T-helper 17 cell (primary cell): ENCODE measurements at places on chromosomes 2 and 18. TPM values are rescaled to one million over a fixed set of nuclear protein-coding genes. Genes with fewer than 3 reads are reported as not detected.
A peak's percentile ranks its signal among the peaks of the same experiment; 100 is the strongest.

DNA sequence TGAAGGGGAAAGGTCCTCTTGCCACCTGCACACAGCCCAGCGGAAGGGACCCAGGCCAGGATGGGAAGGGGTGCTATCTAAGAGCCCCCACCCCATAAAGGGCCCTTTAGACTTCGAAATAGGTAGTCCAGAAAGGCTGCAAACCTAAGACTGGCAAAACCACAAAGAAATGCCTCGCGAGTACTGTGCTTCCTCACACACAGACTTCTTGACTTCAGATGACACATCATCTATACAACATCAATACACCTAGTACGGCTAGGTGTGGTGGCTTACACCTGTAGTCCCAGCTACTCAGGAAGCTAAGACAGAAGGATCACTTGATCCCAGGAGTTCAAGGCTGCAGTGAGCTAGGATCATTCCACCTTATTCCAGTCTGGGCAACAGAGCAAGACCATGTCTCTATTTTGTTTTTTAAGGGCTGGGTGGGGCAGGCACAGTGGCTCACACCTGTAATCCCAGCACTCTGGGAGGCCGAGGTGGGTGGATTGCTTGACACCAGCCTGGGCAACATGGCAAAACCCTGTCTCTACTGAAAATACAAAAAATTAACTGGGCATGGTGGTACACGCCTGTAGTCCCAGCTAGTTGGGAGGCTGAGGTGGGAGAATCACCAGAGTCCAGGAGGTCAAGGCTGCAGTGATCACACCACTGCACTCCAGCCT lies 125.8 kb downstream of the CABLES1 start:
- peaks cover 25% of the 10 kb centered on the region for H3K27me3 ChIP-seq
- DNase-seq = no peak
- no peaks in the 10 kb centered on the region for H3K36me3 ChIP-seq
- H3K4me1 ChIP-seq = peaks cover 11% of the 10 kb centered on the region

DNA sequence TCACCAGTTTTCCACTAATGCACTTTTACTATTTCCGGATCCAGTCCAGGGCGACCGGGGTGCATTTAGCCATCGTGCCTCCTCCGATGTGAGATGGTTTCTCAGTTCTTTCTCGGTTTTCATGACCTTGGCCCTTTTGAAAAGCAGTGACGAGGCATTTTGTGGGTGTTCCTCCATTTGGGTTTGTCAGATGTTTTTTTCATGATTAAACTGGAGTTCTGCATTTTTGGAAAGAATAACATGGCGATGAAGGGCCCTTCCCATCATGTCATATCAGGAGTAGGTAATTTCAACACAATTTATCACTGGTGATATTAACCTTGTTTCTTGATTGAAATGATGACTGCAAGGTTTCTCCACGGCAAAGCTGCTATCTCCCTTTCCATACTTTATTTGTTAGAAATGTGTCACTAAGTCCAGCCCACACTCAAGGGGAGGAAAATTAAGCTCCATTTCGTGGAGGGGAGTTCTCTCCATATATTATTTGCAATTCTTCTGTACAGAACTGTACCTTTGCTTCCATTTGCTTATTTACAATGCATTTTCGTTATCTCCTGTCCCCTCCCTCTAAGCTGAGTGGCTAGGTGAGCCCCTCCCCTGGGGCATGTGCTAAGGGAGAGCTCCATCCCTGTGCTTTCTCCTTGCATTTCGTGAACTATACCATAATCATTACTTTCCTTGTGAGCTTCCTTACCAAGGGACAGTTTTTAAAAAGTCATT lies 8.9 kb upstream of the KLF11 start:
- H3K4me3 ChIP-seq = no peak overlapping the region
- peak overlapping the region; percentile 59 for H3K27ac ChIP-seq
- no peak for DNase-seq
- H3K36me3 ChIP-seq = no peaks in the 10 kb centered on the region
- peaks cover 25% of the 10 kb centered on the region for H3K4me1 ChIP-seq

- no peaks in the 10 kb centered on the region for H3K36me3 ChIP-seq
- H3K4me3 ChIP-seq = no peak overlapping the region
- no peak overlapping the region for H3K27ac ChIP-seq
- H3K27me3 ChIP-seq = no peaks in the 10 kb centered on the region
- H3K4me1 ChIP-seq = peaks cover 9% of the 10 kb centered on the region
These were observed 479.2 kb upstream of the ACVR2A start for GRCh38 chr2:147365622-147366021.

DNA sequence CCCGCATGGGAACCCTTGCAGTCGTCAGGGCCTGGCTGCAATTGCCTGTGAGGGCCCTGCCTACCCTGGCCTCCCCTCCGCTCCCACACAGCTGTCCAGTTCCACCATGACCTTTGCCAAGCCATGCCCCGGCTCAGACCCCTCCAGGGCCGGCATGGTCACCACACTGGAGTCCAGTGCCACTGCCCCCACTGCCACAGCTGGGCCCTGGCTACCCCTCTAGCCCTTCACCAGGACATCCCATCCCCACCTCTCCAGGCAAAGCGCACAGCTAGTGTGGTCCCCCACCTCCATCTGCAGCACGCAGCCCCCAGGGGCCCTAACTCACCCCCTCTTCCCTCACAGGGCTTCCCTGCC lies 70.3 kb upstream of the SMAD7 start:
- no peak for DNase-seq
- H3K27me3 ChIP-seq = no peaks in the 10 kb centered on the region
- peaks cover 10% of the 10 kb centered on the region for H3K4me1 ChIP-seq
- H3K4me3 ChIP-seq = no peak overlapping the region
- no peaks in the 10 kb centered on the region for H3K36me3 ChIP-seq

DNA sequence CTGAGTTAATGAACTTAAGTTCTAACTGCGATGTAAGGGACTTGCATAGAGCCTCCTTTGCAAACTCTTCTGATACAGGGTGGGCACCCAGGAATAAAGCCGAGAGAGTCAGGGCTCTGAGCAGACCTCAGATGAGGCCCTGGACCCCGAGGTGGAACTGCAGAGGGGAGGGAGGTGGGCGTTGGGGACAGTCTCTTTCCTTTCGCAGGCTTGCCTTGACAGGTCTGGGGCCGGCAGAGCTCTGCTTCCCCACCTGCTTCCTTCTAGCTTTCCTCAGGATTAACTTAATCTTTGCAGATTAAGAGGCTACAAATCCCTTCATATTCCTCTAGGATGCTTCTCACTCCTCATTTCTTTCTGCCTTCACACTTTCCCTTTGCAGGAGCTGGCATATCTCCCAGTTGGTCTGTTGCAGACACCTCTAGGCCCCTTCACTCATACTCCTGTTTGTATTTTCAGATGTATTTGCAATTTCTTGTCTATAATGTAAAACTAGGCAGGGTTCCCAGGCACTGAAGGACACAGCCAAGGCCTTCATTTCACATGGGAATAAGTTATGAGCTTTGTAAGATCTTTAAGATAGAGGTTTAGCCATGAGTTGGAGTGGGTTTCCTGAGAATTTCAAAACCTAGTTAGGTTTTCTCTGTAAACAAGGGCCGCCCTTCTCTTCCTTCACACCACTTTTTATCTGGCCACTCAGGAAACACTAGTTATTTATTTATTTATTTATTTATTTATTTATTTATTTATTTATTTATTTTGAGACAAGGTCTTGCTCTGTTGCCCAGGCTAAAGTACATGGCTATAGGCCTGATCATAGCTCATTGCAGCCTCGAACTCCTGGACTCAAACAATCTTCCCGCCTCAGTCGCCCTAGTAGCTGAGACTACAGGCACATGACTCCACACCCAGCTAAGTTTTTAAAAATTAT lies 70.9 kb downstream of the MTCL1 start:
- peaks cover 25% of the 10 kb centered on the region for H3K27me3 ChIP-seq
- peaks cover 6% of the 10 kb centered on the region for H3K4me1 ChIP-seq
- no peak overlapping the region for H3K27ac ChIP-seq
- H3K4me3 ChIP-seq = no peak overlapping the region
- peaks cover 4% of the 10 kb centered on the region for H3K36me3 ChIP-seq

DNA sequence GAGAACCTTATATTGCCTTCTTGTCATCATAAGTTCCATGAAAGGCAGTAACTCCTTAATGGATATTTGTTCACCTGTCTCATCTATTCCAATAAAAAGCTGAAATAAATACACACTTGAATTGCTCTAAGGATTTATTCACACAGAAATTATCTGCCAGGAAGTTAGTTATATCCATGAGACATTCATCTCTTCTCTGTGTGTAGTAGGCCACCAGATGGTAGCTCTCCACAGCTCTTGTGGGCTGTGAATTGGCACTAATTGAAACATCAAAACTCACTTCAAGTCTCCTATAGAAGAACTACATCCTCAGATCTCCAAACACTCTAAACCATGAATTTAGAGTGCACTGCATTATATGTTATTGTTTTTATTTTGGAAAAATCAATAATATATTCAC lies 189.6 kb downstream of the DSC3 start:
- DNase-seq = no peak
- no peaks in the 10 kb centered on the region for H3K27me3 ChIP-seq
- H3K36me3 ChIP-seq = no peaks in the 10 kb centered on the region
- H3K27ac ChIP-seq = no peak overlapping the region
- no peaks in the 10 kb centered on the region for H3K4me1 ChIP-seq

GRCh38 chr2:198161151-198161550 lies 356.8 kb downstream of the PLCL1 start:
- peaks cover 2% of the 10 kb centered on the region for H3K36me3 ChIP-seq
- H3K4me3 ChIP-seq = no peak overlapping the region
- peaks cover 5% of the 10 kb centered on the region for H3K4me1 ChIP-seq
- H3K27me3 ChIP-seq = no peaks in the 10 kb centered on the region
- no peak overlapping the region for H3K27ac ChIP-seq

DNA sequence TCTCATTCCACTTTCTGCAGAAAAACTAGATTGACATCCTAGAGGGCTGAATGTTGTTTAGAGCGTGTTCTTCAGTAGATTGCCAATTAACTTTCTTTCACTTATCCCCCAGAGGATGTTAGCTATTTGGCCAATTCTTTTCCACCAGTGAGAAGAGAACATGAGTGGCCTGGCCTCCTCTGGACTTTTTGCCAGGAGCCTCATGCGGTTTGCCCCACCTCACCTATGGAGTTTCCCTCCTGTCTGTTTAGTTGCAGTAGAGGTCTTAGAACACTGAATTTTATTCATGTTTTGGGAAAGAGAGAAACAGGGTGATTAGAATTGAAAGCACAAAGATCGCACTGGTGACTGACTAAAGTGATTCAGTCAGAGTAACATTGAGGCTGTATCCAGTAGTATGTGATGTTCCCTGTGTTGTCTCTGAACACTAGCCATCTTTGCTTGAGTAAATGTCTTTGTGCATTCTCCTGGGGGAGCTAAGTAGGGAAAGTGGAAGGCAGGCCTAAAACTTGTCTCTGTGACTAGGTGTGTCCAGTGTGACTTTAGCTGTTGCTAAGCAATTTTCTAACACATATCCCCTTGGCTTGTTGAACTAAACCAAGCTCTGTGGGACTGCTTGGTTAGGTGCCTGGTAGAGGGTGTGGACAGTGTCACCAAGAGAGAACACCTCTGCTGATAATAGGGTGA lies 34.0 kb downstream of the UGP2 start:
- no peaks in the 10 kb centered on the region for H3K36me3 ChIP-seq
- peaks cover 20% of the 10 kb centered on the region for H3K4me1 ChIP-seq
- no peak for DNase-seq
- no peaks in the 10 kb centered on the region for H3K27me3 ChIP-seq
- H3K27ac ChIP-seq = peak overlapping the region; percentile 75
- H3K4me3 ChIP-seq = no peak overlapping the region

- H3K27me3 ChIP-seq = peaks cover 11% of the 10 kb centered on the region
- no peak overlapping the region for H3K27ac ChIP-seq
- DNase-seq = no peak
- no peaks in the 10 kb centered on the region for H3K36me3 ChIP-seq
- H3K4me3 ChIP-seq = no peak overlapping the region
These were observed 7.3 kb downstream of the IL37 start for GRCh38 chr2:112918256-112918655.

GRCh38 chr2:98483257-98483861 lies 38.7 kb downstream of the INPP4A start:
- H3K4me1 ChIP-seq = peaks cover 76% of the 10 kb centered on the region
- no peaks in the 10 kb centered on the region for H3K27me3 ChIP-seq
- peak overlapping the region; percentile 95 for H3K27ac ChIP-seq
- no peaks in the 10 kb centered on the region for H3K36me3 ChIP-seq

- H3K4me3 ChIP-seq = no peak overlapping the region
- DNase-seq = no peak
- H3K27ac ChIP-seq = no peak overlapping the region
These were observed 77.0 kb downstream of the MBD2 start for GRCh38 chr18:54147439-54147838.

DNA sequence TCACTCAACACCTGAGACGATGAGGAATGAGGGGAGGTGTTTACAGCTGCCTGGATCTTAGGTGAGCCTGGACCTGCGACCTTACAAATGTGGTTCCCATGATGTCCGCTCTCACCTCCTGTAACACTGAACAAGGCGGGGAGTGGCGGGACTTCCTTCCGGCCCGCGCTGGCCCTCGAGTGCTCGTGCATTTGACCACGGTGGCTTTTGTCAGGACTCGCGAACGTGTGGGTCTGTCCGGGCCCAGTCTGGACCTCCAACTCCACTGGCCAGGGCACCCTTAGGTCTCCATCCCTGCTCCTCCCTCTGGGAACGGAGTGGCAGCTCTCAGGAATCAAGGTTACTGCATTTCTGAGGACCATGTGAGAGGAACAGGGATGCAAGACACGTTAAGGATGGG lies 263.0 kb upstream of the SALL3 start:
- H3K27me3 ChIP-seq = peaks cover 10% of the 10 kb centered on the region
- H3K4me1 ChIP-seq = no peaks in the 10 kb centered on the region
- H3K4me3 ChIP-seq = no peak overlapping the region
- H3K36me3 ChIP-seq = peaks cover 2% of the 10 kb centered on the region

GRCh38 chr18:49230326-49230725 lies 230.1 kb downstream of the DYM start:
- H3K36me3 ChIP-seq = peaks cover 2% of the 10 kb centered on the region
- no peak for DNase-seq
- no peak overlapping the region for H3K27ac ChIP-seq
- H3K4me1 ChIP-seq = peaks cover 25% of the 10 kb centered on the region

GRCh38 chr18:48733643-48734253 lies 194.9 kb downstream of the CTIF start:
- peaks cover 13% of the 10 kb centered on the region for H3K4me1 ChIP-seq
- peaks cover 5% of the 10 kb centered on the region for H3K27me3 ChIP-seq
- H3K27ac ChIP-seq = no peak overlapping the region

- H3K36me3 ChIP-seq = no peaks in the 10 kb centered on the region
- H3K4me3 ChIP-seq = no peak overlapping the region
- no peak for DNase-seq
- H3K27me3 ChIP-seq = no peaks in the 10 kb centered on the region
These were observed 311.1 kb downstream of the NRXN1 start for GRCh38 chr2:50720697-50721315.

- DNase-seq = no peak
- H3K4me1 ChIP-seq = peaks cover 8% of the 10 kb centered on the region
- no peaks in the 10 kb centered on the region for H3K36me3 ChIP-seq
- no peak overlapping the region for H3K27ac ChIP-seq
- no peaks in the 10 kb centered on the region for H3K27me3 ChIP-seq
- H3K4me3 ChIP-seq = no peak overlapping the region
These were observed 22.6 kb downstream of the YES1 start for GRCh38 chr18:789397-789796.

The NR4A2 gene
- 213 TPM for total RNA-seq

The KHK gene
- 5.4 TPM for total RNA-seq

The DTNA gene
- not detected for total RNA-seq

The TEX51 gene
- total RNA-seq = not detected

The ALK gene
- not detected for total RNA-seq

The CPLX4 gene
- total RNA-seq = not detected

The FBXO48 gene
- 1.5 TPM for total RNA-seq

The LIPG gene
- not detected for total RNA-seq

The FAHD2B gene
- total RNA-seq = 21.4 TPM

The PXDN gene
- not detected for total RNA-seq
